GM12878 (cell line): ENCODE measurements at places on chromosomes 5 and 9. TPM values are rescaled to one million over a fixed set of nuclear protein-coding genes. Genes with fewer than 3 reads are reported as not detected.

- no peak for DNase-seq
- no peaks in the 10 kb centered on the region for H3K36me3 ChIP-seq
- no peaks in the 10 kb centered on the region for H3K4me1 ChIP-seq
- H3K27ac ChIP-seq = no peak overlapping the region
Measured at GRCh38 chr5:142639455-142639854, 46.4 kb downstream of the FGF1 start.

- no peaks in the 10 kb centered on the region; the same call in 1 of the 2 replicates for H3K27me3 ChIP-seq
- no peak overlapping the region for H3K27ac ChIP-seq
- no peak overlapping the region for H3K4me3 ChIP-seq
Measured at GRCh38 chr5:167947306-167947705, 344.1 kb upstream of the WWC1 start.

DNA sequence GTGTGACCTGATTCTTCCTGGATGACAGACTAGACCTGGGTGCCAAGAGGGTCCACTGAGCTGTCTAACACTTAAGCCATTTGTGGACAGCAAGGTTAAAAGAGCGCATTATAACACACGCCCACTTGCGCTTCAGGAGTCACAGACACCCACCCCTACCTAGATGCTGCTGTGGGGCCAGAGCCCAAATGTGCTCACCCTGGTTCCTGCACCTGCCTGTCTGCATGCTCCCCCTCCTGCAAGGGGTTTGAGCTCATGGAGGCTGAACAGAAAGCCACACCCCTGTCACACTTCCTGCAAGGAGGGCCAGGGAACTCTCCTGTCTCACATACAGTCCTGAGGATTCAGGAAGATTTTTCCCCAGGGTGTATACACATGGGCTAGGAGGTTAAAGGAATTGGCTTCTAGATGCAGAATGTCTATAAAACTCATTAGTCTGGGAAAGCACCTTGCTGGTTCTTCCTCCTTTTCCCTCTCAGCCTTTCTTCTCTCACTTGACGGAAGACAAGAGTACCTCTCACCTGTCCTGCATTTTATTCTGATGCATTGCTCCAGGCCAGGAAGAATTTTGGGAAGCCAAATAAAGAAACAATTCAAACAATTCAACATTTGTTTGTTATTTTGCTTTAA, 87.4 kb upstream of the LHFPL2 start:
- no peak overlapping the region for H3K4me3 ChIP-seq
- no peaks in the 10 kb centered on the region for H3K36me3 ChIP-seq
- H3K27me3 ChIP-seq = no peaks in the 10 kb centered on the region
- H3K4me1 ChIP-seq = peaks cover 50% of the 10 kb centered on the region
- H3K27ac ChIP-seq = no peak overlapping the region

- no peak for DNase-seq
- no peaks in the 10 kb centered on the region for H3K36me3 ChIP-seq
- H3K27ac ChIP-seq = no peak overlapping the region
- H3K4me1 ChIP-seq = peaks cover 5% of the 10 kb centered on the region
Measured at GRCh38 chr5:160242145-160242544, 12.8 kb downstream of the FABP6 start.

DNA sequence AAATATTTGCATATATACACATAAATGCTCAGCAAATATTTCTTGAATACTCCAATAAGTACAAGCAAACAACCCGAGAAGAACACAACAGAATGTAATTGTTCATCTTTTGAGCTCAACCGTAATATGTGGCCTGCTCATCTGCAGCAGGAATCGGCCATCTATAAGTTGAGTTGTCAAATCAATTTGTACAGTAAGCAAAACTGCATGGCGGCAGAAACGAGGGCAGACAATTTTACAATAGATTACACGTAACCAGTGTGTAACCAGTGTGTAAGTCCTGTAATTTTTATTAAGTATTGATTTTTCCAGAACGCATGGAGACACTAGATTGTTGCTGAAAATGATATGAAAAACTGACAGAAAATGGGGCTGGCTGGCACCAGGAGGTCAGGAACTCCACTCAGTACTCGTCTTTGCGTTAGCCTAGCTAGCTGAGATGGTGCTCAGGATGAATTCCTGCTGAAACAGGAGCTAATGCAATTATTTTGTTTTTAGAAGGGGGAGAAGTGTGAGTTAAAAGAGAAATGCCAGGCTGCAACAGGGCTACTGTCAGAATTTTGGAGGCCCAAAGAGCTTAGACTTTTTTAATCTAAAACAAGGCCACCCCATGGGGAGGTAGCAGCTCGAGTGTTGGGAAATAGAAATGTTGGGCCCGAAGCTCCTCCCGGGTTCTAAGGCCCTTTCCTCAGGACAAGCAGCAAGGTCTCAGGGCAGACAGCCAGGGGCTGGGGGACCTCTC, 682 bp downstream of the DHX29 start:
- no peaks in the 10 kb centered on the region for H3K36me3 ChIP-seq
- peak overlapping the region; percentile 85 for H3K4me3 ChIP-seq
- H3K27ac ChIP-seq = peak overlapping the region; percentile 80
- H3K4me1 ChIP-seq = no peaks in the 10 kb centered on the region
- no peaks in the 10 kb centered on the region for H3K27me3 ChIP-seq

DNA sequence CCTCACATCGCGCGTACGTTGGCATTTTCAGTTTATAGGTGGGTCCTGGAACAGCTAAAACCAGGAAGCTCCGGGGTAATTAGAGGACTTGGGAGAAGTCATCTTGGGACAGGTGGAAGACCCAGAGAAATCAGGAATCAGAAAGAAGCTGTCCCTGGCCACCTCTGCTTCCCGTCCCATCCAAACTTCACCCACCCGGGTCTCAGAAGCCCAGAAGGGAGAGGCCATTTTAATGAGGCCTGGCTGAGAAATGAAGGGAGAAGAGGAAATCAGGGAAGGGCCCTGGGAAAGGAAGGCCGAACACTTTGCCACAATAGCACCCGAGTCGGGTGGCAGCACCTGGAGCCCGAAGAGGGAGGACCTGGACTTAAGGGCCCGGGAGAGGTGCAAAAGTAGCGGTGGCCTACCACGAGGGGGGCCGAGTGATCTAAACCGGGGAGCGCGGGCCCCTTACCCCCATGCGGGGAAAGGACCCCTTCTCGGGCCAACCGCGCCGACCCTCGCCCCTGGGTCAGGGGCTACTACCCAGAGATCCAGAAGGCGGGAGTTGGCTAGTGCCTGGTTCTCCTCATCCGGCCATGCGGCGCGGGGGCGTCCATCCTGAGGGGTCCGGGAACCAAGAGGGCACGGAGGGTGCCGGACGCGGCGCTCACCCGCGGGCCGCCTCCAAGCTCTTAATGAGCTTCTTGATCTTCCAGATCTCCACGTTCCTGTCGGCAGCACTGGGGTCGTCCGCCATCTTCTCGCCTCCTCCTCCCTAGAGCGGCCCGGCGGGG, 668 bp downstream of the ETF1 start:
- peak overlapping the region; percentile 89 for H3K27ac ChIP-seq
- H3K4me1 ChIP-seq = peaks cover 17% of the 10 kb centered on the region
- H3K4me3 ChIP-seq = peak overlapping the region; percentile 99

DNA sequence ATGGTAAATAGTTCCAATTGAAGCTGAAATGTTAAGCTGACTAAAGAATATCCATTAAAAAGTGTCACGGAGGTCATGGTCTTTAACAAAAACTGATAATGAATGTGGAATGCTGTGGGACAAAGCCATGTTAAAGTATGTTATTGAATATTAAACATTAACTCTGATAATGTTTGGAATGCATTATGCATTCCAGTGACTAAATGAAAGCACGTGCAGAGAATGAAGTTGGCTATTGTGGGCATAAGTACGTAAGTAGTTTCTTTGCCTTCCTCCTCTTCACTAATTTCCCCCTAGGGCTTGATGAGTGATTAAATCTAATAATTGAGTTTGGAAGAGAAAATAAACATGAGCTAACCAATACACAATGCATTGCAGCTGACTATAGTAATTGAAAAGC, 640.4 kb upstream of the CDH10 start:
- DNase-seq = no peak
- no peak overlapping the region for H3K4me3 ChIP-seq
- H3K36me3 ChIP-seq = no peaks in the 10 kb centered on the region

DNA sequence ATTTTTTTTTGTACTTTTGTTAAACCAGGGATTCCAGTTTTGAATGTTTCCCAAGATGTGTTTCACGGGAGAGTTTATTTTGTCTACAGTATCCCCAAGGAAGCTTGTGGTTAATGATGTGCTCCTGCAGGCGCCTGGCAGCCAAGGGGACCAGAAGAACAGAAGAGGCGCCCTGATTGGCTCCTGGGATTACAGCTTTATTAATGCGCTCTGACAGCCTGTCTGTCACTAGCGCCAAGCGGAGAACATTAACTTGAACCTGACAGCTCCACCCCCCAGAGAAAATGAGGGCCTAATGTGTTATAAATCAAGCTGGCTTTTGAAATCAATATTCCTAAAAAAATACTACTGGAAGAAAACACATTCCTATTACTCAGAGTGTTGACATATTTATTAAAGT, 5.0 kb upstream of the FBXL7 start:
- no peak overlapping the region for H3K27ac ChIP-seq
- DNase-seq = no peak
- no peaks in the 10 kb centered on the region for H3K27me3 ChIP-seq
- no peaks in the 10 kb centered on the region for H3K4me1 ChIP-seq

DNA sequence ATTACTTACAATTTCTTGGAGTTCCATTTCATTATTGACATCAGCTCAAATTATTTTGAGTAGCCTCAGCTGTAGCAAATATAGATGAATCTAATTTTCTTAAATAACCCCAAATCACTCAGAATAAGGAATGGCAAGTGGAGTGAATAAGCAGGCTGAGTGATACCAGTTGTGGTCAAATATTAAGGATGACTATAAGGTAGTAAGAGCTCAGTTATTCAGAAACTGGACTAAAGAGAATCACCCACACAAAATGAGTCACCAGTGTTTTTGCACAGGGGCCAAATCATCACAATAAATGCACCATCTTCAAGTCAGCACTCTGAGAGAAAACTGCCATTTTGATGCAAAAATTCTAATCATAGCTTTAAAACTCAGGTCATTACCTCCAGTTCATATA, 128.9 kb upstream of the TARS1 start:
- H3K4me1 ChIP-seq = no peaks in the 10 kb centered on the region
- no peak overlapping the region for H3K4me3 ChIP-seq
- H3K36me3 ChIP-seq = no peaks in the 10 kb centered on the region

GRCh38 chr5:115766608-115767007, 49.9 kb downstream of the CDO1 start:
- H3K36me3 ChIP-seq = no peaks in the 10 kb centered on the region
- no peaks in the 10 kb centered on the region for H3K27me3 ChIP-seq
- no peak for DNase-seq
- no peak overlapping the region for H3K4me3 ChIP-seq
- H3K4me1 ChIP-seq = no peaks in the 10 kb centered on the region
- H3K27ac ChIP-seq = no peak overlapping the region

DNA sequence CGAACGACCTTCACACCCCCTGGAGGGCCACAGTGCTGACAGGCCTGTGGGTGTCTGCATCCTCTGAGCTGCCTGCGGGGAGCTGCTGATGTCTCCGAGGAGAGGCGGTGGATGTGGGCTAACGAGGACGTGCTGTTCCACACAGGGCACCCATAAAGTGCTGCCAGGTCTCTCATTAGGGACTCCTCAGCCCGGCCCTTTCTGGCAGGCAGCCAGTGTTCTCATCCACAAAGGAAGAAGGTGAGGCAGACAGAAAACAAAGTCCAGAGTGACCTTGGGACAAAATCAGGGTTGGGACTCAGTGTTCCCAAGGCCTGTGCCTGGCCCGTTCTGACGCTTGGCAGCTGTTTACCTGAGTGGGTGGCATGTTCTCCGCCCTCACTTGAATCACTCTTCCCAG, 29.3 kb downstream of the CARTPT start:
- no peak overlapping the region for H3K4me3 ChIP-seq
- H3K36me3 ChIP-seq = no peaks in the 10 kb centered on the region
- no peaks in the 10 kb centered on the region for H3K4me1 ChIP-seq
- no peaks in the 10 kb centered on the region for H3K27me3 ChIP-seq
- H3K27ac ChIP-seq = no peak overlapping the region

- no peaks in the 10 kb centered on the region for H3K27me3 ChIP-seq
- H3K4me1 ChIP-seq = no peaks in the 10 kb centered on the region
- no peak overlapping the region for H3K4me3 ChIP-seq
- no peak for DNase-seq
- no peaks in the 10 kb centered on the region for H3K36me3 ChIP-seq
- H3K27ac ChIP-seq = no peak overlapping the region
Measured at GRCh38 chr5:146290318-146290717, 48.3 kb upstream of the POU4F3 start.

- peak overlapping the region; percentile 66 for H3K4me3 ChIP-seq
- peak overlapping the region; percentile 34; the same call in 1 of the 2 replicates for H3K27ac ChIP-seq
- H3K36me3 ChIP-seq = no peaks in the 10 kb centered on the region
- H3K27me3 ChIP-seq = no peaks in the 10 kb centered on the region
- H3K4me1 ChIP-seq = peaks cover 3% of the 10 kb centered on the region; the same call in 1 of the 2 replicates
Measured at GRCh38 chr5:143806579-143806978, 5.4 kb upstream of the HMHB1 start.

DNA sequence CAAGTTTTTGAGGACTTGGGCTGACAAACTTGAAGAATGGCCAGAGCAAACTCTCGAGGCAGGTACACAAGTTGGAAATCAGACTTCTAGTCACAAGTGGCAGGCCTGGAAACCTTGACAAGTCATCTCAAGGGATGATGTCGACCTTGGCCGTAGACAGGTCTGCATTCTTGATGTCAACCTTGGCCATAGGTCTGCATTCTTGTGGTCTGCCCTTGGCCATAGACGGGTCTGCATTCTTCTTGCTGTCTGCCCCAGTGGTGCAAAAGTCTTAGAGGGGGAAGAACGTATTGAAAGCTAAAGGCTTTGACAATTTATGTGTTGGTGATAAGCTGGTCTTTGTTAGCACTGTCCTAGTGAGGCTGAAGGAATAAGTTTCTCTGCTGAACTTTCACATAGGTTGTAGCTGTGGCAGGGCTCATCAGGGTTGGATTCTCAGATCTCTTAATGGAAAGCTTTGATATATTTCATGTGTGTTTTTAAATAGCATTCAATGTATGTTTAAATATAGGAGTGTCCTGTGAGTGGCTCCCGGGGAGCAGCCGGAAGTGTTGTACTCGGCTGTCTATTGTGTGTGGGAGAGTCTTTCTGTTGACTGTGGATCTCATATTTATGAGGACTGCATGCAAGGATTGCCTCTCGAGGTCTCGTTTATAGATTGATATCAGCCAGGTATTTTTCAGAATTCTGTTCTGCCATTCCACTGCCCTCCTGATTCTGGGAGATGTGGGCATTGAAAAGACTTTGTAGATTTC, 27.0 kb downstream of the SUB1 start:
- no peak overlapping the region for H3K4me3 ChIP-seq
- H3K36me3 ChIP-seq = no peaks in the 10 kb centered on the region; the same call in 1 of the 2 replicates
- no peaks in the 10 kb centered on the region for H3K4me1 ChIP-seq
- no peak for DNase-seq
- no peak overlapping the region for H3K27ac ChIP-seq

GRCh38 chr9:108197899-108198298, 657.9 kb downstream of the ACTL7B start:
- no peaks in the 10 kb centered on the region for H3K36me3 ChIP-seq
- H3K4me1 ChIP-seq = no peaks in the 10 kb centered on the region
- H3K27ac ChIP-seq = no peak overlapping the region

Gene HDAC3
- total RNA-seq = 82.9 and 94.3 TPM in 2 replicates

Gene SLC27A6
- total RNA-seq = not detected in 2 replicates

Gene TMEM203
- total RNA-seq = 43.8 and 44.9 TPM in 2 replicates

Gene STC2
- 3.5 and 3.7 TPM in 2 replicates for total RNA-seq

Gene BNIP1
- total RNA-seq = 18.9 and 20.5 TPM in 2 replicates

Gene FYB1
- total RNA-seq = 0.26 and 0.56 TPM in 2 replicates
